ENCODE measurements at places on chromosomes 12 and 14. TPM values are rescaled to one million over a fixed set of nuclear protein-coding genes. Genes with fewer than 3 reads are reported as not detected.

SPTB gene
- total RNA-seq = 1.6 TPM

OAS1 gene
- 76.7 TPM for total RNA-seq

GIT2 gene
- total RNA-seq = 19.1 TPM

ZNF891 gene
- total RNA-seq = 5.0 TPM

RNF212B gene
- not detected for total RNA-seq

RASSF8 gene
- 65.2 TPM for total RNA-seq

STON2 gene
- total RNA-seq = 64.1 TPM

ASCL1 gene
- total RNA-seq = 67.5 TPM

ATP2B1 gene
- total RNA-seq = 95.4 TPM

SLC17A8 gene
- 7.7 TPM for total RNA-seq

GUCY2C gene
- total RNA-seq = not detected
